ENCODE measurements at places on chromosomes 5 and 9.

DNA sequence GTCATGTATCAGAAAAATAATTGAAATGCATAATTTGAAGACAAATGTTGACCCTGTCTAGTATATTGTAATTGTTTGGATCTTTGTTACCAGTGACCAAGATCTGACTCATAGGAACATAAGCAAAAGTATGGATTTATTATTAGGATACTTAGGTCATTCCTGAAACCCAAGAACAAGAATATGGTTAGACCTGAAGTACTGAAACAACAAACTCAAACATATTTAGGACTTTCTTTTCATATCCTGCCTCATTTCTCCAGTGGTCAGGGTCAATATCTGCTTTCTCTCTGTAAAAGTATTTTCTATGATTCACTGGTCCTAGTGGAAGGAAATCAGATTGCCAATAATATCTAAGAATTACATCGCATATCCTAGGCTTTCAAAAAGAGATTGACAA is 1937.1 kb upstream of the WWC1 start:
- no peak for DNase-seq

DNA sequence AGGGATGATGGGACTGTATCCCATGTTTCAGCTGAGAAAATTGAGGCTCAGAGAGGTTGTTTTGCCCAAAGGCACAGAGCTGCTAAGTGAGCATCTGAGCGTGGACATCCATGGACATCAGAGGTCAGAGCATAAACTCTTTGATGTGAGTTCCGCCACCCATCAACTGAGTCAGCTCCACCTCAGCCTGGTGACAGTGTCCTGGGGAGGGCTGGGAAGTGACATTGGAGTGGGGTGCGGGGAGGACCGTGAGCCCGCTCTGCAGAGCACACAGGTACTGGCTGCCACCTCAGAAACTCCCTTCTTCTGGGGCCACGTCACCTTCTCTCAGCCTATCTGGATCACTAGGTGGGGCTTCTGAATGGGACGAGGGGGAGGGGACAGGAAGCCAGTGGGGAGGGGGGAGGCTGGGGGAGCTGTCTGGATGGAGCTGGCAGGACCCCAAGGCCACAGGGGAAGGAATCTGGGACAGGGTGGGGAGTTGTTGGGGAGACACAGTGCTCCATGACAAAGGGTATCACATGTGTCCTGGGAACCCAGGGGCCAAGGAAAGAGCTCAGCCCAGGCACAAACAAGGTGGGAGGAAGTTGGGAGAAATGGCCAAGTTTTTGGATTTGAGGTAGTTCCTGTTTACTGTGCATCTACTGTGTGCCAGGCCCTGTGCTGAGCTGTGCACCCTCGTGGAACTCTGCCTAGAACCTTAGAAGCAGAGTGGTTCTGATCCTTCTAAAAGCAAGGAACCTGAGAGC is 2.5 kb downstream of the LAMC3 start:
- no peak for DNase-seq

GRCh38 chr5:136676685-136677084 is 311.3 kb upstream of the TRPC7 start:
- DNase-seq = no peak

GRCh38 chr5:73617510-73618279 is 8.3 kb upstream of the ARHGEF28 start:
- DNase-seq = no peak

DNA sequence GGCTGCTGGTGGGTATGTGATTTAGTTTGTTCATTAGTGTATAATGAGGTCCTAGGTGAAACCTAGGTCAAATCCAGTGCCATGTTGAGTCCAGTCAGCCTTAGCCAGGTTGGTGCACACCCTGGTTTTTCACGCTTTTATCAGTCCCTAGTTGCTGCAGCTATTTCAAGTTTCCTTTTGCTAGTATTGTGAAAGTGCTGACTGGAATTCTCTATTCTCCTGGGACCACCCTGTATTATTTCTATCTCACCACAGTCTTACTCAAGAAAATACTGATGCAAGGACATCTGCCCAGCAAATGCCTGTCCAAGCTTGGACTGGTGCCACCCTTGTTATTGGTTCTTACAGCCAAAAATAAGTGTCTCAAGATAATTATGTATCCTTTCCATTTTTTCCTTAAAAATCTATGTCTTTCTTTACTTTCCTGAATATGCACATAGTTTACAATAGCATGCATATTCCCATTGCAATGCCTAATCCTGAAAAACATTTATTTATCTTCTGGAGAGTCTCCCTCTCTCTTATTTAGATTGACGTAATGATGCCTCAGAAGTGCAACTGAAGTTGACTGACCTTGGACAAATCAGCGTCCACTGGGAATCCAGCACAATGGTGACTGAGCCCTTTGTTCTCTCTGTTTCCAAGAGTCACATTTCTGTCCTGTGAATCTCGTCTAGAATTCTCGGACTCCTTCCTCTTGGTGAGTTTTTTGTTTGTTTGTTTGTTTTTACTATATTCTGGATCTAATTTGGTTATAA is 1075.0 kb downstream of the CDH9 start:
- DNase-seq = no peak

- DNase-seq = no peak
These were observed 17.0 kb upstream of the SEMA4D start for GRCh38 chr9:89514956-89515355.

Data from activated B cell treated with CpG ODN at 0.5 μM for 24 hours (primary cell).